ENCODE measurements at places on chromosomes 1 and 21.

DNA sequence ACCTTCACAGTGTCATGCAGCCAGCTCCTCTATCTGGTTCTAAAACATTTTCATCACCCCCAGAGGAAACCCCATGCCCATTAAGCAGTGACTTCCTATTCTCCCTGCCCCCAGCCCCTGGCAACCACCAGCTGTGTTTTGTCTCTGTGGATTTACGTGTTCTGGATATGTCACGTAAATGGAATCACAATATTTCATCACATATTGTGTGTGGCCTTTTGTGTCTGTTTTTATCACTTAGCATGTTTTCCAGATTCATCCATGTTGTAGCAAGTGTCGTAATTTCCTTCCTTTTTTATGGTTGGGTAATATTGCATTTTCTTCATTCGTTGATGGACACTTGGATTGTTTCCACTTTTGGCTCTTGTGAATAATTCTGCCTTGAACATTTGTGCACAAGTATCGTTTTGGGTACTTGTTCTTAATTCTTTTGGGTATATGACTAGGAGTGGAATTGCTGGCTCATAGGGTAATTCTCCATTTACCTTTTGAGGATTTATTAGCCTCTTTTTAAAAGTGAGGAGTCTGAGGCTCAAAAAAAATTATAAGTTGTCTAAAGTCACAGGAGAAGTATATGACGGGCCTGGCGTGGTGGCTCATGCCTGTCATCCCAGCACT lies 127.0 kb downstream of the MRPS6 start:
- DNase-seq: no peak

- DNase-seq: no peak
Observed at GRCh38 chr1:210747890-210748289, 386.1 kb downstream of the KCNH1 start.

- no peak for DNase-seq
Observed at GRCh38 chr1:93106226-93106625, 27.1 kb downstream of the MTF2 start.

GRCh38 chr1:224266915-224267856 lies 62.8 kb downstream of the NVL start:
- no peak for DNase-seq

- no peak for DNase-seq
Observed at GRCh38 chr1:21590126-21590880, 78.9 kb downstream of the RAP1GAP start.

DNA sequence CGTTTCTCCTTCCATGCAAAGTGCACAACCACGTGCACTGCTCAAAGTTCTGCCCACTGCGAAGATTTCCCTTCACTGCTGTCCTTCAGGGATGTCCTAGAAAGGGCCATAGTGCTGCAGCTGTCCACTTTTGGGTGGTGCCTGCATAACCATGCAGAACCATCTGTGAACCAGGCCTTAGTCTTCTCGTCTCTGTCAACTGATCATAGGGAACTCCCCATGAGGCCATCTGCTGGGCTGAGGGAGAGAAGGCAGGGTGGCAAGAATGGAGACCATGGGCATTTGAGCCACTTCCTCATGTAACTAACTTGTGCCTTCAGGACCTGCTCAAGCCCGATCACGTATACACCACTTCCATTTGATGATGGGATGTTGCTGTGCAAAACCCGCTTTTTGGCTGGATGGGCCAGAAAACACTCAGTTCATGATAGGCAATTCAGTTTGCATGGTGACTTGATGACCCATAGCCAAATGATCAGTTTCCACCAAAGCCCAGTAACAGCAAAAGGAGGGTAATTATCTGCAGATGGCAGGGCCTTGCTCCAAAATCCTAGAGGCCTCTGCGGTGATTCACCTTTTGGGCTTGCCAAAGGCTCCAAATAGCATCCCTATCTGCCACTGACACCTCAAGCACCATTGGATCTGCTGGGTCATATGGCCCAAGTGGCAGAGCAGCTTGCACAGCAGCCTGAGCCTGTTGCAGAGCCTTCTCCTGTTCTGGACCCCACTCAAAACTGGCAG lies 9.5 kb downstream of the ST6GALNAC5 start:
- no peak for DNase-seq

GRCh38 chr1:206955476-206956451 lies 9.5 kb upstream of the PIGR start:
- peak; percentile 73 for DNase-seq

- no peak for DNase-seq
Observed at GRCh38 chr1:231681006-231681405, 54.4 kb downstream of the DISC1 start.

DNA sequence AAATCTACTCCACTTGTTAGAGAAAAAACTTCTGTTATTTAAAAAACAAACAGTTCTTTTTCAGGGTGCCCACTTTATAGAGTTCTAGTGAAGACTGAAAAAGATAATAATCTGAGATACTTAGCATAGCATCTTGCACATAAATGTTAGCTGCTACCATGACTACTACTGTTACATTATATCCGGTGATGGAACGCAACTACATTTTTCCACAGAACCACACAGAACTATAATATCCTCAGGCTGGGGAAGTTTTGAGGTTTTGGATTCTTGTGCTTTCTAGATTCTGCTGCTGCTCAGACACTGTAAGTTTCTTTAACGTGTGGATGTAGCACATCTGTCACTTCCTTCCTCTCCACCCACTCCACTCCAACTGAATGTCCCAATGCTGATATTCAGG lies 110.3 kb downstream of the PTPN14 start:
- DNase-seq: no peak

DNA sequence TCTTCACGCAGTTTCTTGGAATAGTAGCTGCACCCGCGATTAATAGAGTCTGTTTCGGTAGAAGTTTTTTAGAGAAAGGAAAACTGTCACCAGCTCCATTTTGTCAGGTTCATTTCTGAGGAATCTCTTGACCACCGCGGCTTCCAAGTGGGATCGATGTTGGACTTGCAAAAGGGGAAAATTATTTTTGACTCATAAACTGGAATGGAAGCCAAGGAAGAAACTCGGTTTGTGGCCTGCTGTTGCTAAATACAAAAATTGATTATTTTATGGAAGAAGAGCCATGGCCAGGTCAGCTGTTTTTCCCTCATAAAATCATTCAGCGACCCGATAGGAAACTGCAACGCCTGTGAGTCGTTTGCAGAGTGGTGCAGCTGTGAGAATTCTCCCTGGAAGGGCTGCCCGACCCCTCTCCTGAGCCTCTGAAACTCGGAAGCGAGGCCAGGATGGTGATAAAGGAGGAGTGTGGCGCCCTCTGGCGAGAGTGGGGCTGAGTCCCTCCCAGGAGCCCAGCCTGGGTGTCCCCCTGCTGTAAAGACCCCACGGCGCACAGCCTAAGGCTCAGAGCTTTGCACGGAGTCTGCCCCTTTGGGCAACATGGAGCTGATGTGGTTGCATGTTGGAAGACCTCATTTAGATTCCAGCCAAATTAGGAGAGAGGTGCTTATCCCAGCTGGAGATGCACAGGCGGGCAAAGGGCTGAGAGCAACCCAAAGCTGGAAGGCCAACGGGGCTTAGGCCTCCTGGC lies 83.6 kb upstream of the SLC25A33 start:
- DNase-seq: peak; percentile 65

DNA sequence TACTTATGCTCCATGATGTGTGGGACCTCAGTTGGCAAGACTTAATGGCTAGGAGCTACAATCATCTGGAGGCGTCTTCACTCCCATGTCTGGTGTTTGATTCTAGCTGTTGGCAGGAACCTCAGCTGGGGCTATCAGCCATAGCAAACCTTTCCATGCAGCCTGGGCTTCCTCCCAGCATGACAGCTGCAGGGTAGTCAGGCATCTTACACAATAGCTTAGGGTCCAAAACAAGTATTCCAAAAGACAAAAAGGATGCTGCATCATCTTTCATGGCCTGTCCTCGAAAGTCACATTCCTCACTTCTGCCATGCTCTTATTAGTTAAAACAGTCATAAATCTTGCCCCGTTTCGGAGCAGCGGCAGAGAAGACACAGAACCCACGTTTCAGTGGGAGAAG lies 90.9 kb downstream of the LRRC8C start:
- no peak for DNase-seq

GRCh38 chr1:113123737-113124136 lies 50.7 kb downstream of the LRIG2 start:
- no peak for DNase-seq

DNA sequence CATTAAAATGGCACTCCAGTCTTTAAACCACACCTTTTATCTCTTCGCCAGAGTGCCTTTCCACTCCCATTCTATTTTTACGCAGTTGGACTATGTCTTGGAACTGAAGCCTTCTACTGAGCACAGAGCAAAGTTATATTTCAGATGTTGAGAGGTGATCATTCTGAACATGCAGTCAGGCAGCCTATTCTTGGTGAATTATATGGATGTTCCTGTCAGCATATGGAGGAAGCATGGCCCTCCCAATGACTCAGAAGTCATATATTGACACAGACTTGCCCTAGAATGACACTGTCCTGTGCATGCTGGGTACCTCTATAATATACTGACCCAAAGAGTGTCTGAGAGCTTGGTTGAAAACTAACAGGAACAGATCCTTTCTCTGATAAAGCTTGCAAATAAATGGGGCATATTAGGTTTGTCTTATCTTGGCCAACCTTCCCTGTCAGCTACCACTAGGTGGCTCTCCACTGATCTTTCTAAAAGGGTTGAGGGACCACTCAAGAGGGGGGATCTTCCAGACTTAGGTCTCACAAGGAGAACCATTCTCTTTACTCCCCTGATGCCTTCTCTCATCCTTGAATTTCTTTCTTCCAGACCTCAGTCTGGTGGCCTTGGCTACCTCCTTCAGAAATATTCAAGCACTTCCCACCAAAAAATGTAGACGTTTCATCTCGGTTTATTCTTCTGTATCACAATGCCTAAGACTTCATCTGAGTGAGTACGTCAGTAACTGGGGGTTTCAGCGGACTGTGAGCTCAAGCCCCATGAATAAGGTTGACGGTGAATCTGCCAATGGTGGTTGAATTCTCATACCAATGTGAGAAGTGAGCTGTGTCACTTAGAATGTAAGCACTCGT lies 11.8 kb upstream of the ALG14 start:
- DNase-seq: no peak

DNA sequence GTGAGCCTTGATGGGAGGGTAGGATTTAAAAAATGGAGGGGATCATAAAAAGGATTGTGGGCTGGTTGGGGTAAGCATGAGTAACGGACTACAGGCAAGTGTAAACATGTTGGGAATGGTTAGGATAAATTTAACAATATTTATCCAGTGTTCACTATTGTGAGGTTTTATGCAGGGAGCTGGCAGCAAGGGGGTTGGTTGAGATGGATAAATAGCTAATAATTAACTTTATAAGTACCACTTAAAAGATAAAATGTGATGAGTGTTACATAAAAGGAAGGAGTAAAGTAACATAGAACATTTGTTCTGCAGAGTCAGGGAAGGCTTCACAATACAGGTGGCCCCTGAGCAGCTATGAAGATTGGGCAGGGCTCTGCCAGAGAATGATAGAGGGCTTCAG lies 109.0 kb downstream of the NGF start:
- DNase-seq: no peak

GRCh38 chr1:63635681-63636080 lies 42.5 kb downstream of the PGM1 start:
- DNase-seq: no peak

- DNase-seq: no peak
Observed at GRCh38 chr1:207748737-207749528, 2.9 kb upstream of the CD46 start.

- DNase-seq: no peak
Observed at GRCh38 chr1:212070720-212071302, 35.3 kb downstream of the DTL start.

- no peak for DNase-seq
Observed at GRCh38 chr1:53892911-53893310, 1.1 kb upstream of the DIO1 start.

GRCh38 chr1:106727171-106727570 lies 329.3 kb upstream of the PRMT6 start:
- no peak for DNase-seq

- no peak for DNase-seq
Observed at GRCh38 chr1:60262701-60263100, 189.1 kb upstream of the C1orf87 start.

DNA sequence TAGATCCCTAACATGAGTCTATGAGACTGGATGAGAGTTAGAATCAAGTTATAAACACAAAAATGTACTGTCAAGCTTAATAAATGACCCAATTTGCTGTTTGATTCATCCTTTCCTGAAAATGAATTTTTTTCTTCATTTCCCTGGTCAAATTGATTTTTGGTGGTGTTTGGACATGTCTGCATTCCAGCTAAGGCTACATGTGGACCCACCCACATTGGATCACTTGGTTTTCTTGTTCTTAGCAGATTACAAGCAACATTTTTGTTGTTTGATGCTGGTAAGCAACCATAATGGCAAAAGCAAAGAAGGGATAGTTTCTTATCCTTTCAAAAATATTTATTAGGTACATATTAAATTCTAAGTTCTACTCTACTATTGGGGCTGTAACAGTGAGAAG lies 181.1 kb downstream of the NEK7 start:
- no peak for DNase-seq

DNA sequence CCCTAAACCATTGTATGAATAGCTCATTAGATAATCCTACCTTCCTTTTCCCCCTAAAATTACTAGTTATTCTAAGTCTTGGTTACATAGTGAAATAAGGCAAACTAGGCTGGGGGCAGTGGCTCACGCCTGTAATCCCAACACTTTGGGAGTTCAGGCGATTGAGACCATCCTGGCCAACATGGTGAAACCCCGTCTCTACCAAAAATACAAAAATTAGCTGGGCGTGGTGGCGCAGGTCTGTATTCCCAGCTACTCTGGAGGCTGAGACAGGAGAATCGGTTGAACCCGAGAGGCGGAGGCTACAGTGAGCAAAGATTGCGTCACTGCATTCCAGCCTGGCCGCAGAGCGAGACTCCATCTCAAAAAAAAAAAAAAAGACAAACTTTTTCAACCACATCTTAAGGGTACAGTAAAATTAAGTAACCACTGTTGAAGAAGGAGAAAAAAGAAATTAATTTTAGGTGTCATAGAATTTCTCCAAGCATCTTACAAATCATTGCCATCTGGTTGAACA lies 108.5 kb downstream of the DENND1B start:
- no peak for DNase-seq

DNA sequence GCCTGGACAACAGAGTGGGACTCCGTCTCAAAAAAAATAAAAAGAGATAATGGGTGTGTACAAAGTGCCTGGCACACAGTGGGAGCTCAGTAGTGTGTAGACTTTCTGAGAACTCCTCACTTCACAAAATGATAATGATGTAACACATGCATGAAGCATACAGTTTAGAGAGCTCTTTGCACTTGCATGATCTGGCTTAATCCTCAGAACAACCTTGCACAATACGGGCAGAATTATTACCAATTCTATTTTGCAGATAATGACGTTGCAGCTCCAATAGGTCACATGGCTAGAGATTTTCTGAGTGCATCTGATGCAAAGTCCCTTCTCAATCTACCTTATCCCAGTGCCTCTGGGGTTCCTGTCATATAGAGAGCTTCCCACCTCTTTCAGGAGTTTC lies 71.4 kb downstream of the CD247 start:
- DNase-seq: no peak

GRCh38 chr1:55526716-55527115 lies 311.6 kb upstream of the USP24 start:
- no peak for DNase-seq

GRCh38 chr1:3115275-3116149 lies 46.5 kb downstream of the PRDM16 start:
- peak; percentile 56 for DNase-seq

Measured in left lobe of liver (tissue), 2 donors.